ENCODE measurements at places on chromosomes 6 and 20. TPM values are rescaled to one million over a fixed set of nuclear protein-coding genes. Genes with fewer than 3 reads are reported as not detected.

DNA sequence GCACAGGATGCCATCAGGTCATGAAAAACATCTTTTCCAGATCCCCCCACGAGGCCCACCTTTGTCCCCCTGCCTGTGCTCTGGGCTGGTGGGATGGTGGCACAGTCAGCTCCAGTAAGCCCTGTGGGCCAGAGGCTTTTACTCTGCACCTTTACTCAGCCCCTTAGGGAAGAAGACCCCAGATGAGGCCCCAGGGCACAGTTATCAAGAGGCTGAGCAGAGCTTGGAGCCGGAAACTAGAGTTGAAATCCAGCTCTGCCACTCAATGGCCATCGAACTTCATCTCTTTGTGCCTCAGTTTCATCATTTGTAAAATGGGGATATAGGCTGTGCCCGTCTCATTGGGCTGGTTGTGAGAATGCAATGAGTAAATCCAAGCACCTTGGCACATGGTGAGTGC is 81.7 kb upstream of the TOX2 start:
- DNase-seq: no peak

- no peak for DNase-seq
Observed at GRCh38 chr6:125132058-125132457, 21.5 kb upstream of the TPD52L1 start.

MOG gene
- polyA plus RNA-seq: 0.04 TPM

DNA sequence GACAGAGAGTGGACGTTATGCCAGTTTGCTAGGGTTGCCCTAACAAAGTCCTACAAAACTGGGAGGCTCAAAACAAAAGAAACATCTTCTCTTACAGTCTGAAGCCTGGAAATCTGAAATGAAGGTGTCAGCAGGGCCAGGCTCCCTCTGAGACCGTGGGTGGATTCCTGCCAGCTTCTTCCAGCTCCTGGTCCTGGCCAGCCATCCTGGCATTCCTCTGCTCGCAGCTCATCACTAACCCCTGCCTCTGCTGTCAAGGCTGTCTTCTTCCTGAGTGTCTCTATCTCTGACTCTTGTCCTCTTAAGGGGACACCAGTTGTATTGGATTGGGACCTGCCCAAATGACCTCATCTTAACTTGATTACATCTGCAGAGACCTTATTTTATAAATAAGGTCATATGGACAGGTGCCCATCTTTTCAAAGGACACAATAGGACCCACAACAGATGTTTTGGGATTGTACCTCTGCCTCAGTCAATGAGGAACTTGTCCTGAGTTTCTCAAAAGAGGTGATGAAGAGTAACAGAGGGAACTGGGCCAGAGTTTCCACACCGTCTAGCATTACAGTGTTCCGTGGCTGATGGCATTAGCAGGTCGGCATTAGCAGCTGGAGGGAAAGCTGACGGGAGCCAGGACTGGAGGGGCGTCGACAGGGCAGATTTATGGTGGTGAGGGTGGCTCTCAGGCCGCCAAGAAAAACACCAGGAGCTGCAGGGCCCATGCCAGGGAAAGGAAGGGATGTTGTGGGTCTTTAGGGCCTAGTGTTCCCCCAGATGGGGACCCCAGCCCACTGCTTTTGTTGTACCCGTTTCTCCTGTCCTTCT is 157.3 kb downstream of the TBXT start:
- no peak for DNase-seq

DNA sequence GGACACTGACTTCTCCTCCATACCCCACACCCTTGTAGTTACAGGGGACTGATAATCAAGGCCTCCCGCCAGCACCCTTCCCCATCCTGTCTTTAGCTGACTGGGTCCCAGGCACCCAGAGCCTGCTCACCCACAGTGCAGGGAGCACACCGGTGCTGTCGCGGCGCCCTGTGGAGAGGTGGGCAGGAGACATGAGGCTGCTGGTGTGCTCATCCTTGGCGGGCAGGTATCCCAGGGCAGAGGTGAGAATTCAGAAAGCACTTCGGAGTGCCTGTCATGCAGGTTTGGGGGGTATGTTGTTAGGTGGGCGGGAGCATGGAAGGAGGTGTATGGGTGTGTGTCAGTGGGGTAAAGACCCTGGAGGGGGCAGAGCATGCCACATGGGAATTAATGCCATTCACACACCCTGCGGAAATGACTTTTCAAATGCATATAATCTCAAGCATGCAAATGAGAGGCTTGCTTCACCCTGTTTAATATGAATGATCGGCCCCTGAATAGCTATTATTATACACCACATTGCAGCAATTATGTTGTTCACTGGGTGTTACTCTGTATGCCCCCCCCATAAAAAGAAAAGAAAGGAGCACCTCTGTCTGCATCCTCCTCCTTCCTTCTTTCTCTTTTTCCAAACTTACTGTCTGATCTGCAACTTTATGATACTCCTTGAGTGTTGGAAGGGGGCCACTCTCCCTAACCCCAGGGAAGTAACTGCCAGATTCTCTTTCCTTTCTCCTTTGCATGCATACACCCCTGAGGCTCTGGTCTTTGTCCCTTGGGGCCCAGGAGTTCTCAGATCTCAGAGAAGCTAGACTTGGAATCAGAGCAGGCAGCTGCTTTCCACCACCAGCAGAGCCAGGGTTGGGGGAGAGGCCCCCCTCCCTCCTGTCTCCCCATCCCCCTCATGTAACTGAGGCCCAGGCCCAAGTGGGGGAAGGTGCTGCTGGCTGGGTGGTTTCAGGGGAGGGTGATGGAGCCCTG is 16.0 kb downstream of the FOXP4 start:
- DNase-seq: no peak
